ENCODE measurements at places on chromosomes 11 and 22. TPM values are rescaled to one million over a fixed set of nuclear protein-coding genes. Genes with fewer than 3 reads are reported as not detected.

The OR8A1 gene
- polyA plus RNA-seq, result not detected

DNA sequence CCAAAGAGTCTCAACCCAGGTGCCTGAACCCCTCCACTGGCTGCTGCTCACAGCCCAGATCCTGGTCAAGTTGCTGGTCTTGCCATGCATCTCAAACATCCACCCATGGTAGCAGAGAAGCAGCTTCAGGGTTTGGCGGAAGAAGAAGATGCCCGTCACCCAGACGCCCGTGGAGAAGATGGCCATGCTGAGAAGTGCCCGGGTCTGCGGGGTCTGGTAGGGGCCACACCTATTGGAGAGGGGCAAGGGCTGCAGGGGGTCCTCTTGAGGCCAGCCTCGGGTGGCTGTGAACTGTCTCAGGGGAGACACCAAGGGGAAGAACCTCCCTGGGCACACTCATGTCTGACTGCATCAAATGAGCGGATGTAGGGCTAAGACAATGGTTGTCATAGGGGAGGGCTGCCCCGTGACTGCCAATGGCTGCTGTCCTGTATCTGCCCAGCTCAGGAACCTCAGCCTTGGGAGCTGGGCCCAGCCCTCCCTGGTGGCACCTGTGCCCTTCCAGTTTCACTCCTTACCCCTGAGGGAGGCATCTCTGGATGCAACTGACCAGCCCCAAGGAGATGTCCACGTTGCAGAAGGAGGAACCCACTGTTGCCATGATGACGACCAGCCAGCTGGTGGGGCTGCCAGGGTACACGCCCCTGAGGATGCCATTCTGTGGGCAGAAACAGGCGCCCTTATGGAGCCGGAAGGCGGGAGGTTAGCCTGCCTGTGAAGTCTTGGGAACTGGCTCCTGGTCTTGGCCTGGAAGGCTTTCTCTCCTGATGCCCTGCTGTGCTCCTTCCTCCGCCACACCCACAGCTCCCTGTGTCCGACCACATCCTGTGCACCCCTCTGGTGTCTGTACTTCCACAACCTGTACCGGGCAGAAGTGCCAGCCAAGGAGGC lies 1.2 kb downstream of the CPT1B start:
- no peak overlapping the region for H3K4me3 ChIP-seq
- no peak for DNase-seq
- H3K27ac ChIP-seq, result no peak overlapping the region

DNA sequence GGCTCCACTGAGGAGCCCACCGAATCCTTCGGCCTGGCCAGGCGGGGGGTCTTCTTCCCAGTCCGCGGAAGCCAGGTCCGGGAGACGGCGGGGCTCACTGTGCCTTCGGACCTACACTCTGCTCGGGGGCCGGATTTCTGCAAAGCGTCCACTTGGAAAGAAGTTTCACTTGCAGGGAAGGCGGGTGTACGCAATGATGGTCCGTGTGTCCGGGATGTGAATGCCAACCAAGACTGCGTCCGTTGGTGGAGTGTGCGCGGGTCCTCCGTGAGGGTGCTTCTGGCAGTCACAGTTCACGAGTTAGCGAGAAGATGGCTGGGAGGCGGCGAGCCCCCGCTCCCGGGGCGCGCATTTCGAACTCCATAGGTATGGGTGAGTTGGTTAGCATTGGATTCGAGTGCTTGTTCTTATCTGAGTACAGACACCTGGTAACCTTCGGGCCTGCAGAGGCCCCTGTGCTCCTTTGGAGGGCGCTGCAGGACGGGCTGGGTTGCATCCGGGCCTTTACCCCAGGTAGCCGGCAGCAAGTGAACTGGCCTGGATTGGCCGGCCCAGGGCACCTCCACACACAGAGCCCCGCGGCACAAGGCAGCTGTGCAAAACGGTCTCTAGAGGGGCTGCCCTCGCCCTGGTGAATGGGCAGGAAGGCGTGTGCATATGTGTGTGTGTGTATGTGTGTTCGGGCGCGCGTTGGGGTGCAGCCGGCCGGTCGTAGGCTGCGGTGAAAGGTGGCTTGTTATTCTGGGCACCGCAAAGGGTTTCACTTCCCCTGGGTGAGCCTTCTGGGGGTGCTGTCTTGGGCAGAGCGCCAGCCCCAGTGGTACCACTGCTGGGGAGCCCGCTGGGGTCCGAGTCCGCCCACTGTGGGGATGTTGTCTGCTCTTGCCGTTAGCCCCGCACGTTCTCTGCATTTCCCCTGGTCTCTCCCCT lies 13.3 kb upstream of the CYP2R1 start:
- H3K4me1 ChIP-seq, result peaks cover 6% of the 10 kb centered on the region
- no peaks in the 10 kb centered on the region for H3K36me3 ChIP-seq
- no peaks in the 10 kb centered on the region for H3K27me3 ChIP-seq
- H3K4me3 ChIP-seq, result peak overlapping the region; percentile 90
- peak; percentile 70 for DNase-seq
- peak overlapping the region; percentile 29 for H3K27ac ChIP-seq

GRCh38 chr11:134025082-134025429 lies 43.8 kb upstream of the JAM3 start:
- H3K27me3 ChIP-seq, result peaks cover 2% of the 10 kb centered on the region
- H3K4me1 ChIP-seq, result no peaks in the 10 kb centered on the region
- DNase-seq, result no peak
- H3K36me3 ChIP-seq, result no peaks in the 10 kb centered on the region
- no peak overlapping the region for H3K27ac ChIP-seq

- H3K4me1 ChIP-seq, result no peaks in the 10 kb centered on the region
- no peak overlapping the region for H3K27ac ChIP-seq
- no peaks in the 10 kb centered on the region for H3K27me3 ChIP-seq
- no peak for DNase-seq
These were observed 17.4 kb downstream of the RASD2 start for GRCh38 chr22:35558031-35558430.

GRCh38 chr11:65126624-65127274 lies 4.6 kb downstream of the MRPL49 start:
- H3K4me1 ChIP-seq, result peaks cover 14% of the 10 kb centered on the region
- peaks cover 41% of the 10 kb centered on the region for H3K36me3 ChIP-seq
- no peak overlapping the region for H3K27ac ChIP-seq
- H3K4me3 ChIP-seq, result no peak overlapping the region
- DNase-seq, result no peak

DNA sequence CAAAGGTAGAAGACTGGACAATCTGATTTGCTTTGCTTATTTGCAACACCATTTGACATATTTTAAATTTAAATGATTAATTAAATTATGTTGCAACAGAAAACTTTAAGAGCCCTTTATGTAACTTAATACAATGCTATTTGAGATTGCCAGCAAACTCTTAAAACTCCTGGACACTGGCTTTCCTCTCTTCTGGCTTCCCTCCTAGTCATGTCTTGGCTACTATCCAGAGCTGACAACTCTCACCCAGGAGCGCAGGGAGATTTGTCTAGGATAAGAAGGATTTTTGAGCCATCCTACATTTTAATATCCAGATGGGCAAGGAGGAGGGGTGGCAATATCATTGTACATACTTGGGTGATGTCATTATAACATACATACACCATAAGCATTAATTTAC lies 134.3 kb downstream of the ELP4 start:
- no peaks in the 10 kb centered on the region for H3K36me3 ChIP-seq
- DNase-seq, result no peak
- H3K27ac ChIP-seq, result no peak overlapping the region
- peaks cover 1% of the 10 kb centered on the region for H3K4me1 ChIP-seq

- H3K4me1 ChIP-seq, result no peaks in the 10 kb centered on the region
- H3K4me3 ChIP-seq, result no peak overlapping the region
- H3K27ac ChIP-seq, result no peak overlapping the region
- no peak for DNase-seq
These were observed 36.9 kb upstream of the BRSK2 start for GRCh38 chr11:1352696-1353382.

DNA sequence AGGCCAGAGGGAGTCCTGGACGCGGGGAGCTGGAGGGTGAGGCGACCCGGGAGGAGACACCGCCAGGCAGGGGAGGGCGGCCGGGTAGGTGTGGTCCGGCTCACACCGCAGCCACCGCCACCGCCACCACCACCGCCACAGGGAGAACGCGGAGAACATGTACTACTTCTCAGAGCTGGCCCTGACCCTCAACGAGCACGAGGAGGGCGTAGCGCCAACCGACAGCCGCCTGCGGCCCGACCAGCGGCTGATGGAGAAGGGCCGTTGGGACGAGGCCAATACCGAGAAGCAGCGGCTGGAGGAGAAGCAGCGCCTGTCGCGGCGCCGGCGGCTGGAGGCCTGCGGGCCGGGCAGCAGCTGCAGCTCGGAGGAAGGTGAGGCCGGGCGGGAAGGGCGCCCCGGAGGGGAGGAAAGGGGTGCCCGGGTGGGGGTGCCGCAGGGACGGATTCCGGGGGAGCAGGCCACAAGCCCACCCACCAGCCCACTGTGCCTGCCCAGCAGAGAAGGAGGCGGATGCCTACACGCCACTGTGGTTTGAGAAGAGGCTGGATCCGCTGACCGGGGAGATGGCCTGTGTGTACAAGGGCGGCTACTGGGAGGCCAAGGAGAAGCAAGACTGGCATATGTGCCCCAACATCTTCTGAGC lies 62.8 kb downstream of the MORC2 start:
- no peak overlapping the region for H3K27ac ChIP-seq
- no peaks in the 10 kb centered on the region for H3K27me3 ChIP-seq
- H3K4me1 ChIP-seq, result no peaks in the 10 kb centered on the region
- no peak for DNase-seq
- no peak overlapping the region for H3K4me3 ChIP-seq
- H3K36me3 ChIP-seq, result peaks cover 6% of the 10 kb centered on the region

DNA sequence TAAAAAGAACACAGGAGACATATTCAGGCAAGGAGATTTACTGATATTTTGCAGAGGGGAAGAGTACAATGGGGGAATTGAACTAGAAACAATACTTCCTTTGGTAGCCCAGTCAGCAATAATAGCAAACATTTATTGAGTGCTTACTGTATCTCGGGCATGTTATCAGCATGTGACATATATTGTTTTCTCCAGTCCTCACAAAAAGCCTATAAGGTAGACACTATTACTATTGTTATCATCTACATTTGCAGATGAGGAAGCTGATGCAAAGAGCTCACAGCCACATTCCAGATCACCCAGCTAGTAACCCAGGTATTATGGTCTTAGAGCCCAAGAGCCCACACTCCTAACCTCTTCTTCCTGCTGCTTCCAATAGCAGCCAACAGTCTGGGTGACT lies 27.9 kb downstream of the NAV2 start:
- no peak for DNase-seq
- H3K4me3 ChIP-seq, result no peak overlapping the region
- no peaks in the 10 kb centered on the region for H3K36me3 ChIP-seq
- no peaks in the 10 kb centered on the region for H3K27me3 ChIP-seq
- H3K4me1 ChIP-seq, result no peaks in the 10 kb centered on the region

The OPCML gene
- not detected for polyA plus RNA-seq

GRCh38 chr22:37219533-37219932 lies 7.3 kb upstream of the SSTR3 start:
- H3K4me3 ChIP-seq, result no peak overlapping the region
- no peak overlapping the region for H3K27ac ChIP-seq
- H3K36me3 ChIP-seq, result no peaks in the 10 kb centered on the region
- no peak for DNase-seq
- no peaks in the 10 kb centered on the region for H3K27me3 ChIP-seq
- H3K4me1 ChIP-seq, result no peaks in the 10 kb centered on the region

GRCh38 chr11:77442394-77443053 lies 31.4 kb downstream of the PAK1 start:
- H3K4me3 ChIP-seq, result no peak overlapping the region
- H3K27ac ChIP-seq, result no peak overlapping the region
- H3K4me1 ChIP-seq, result no peaks in the 10 kb centered on the region
- H3K36me3 ChIP-seq, result no peaks in the 10 kb centered on the region
- no peaks in the 10 kb centered on the region for H3K27me3 ChIP-seq

DNA sequence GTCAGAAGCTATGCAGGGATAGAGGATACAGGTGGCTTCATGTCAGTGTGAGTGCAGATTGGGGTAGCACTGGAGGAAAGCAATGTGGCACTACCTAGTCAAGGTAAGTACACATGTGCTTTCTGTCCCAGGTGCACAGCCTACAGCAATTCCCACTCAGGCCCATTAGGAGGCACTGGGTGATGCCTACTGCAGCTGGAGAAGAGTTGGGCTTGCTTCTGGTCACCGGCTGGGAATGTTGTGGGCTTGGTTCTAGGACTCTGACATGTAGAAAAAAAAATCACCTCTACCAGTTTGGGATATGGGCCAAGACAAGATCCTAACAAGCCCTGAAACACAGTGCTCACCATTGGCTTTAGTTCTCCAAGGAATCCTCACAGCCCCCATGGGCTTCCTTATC lies 69.7 kb downstream of the TENM4 start:
- H3K4me3 ChIP-seq, result no peak overlapping the region
- H3K27ac ChIP-seq, result no peak overlapping the region
- H3K36me3 ChIP-seq, result no peaks in the 10 kb centered on the region
- H3K27me3 ChIP-seq, result no peaks in the 10 kb centered on the region
- DNase-seq, result no peak

The CD248 gene
- polyA plus RNA-seq, result 0.64 TPM

The OAF gene
- 151 TPM for polyA plus RNA-seq

The MLC1 gene
- not detected for polyA plus RNA-seq

The GGT1 gene
- 117 TPM for polyA plus RNA-seq

The SIDT2 gene
- 11.2 TPM for polyA plus RNA-seq

DNA sequence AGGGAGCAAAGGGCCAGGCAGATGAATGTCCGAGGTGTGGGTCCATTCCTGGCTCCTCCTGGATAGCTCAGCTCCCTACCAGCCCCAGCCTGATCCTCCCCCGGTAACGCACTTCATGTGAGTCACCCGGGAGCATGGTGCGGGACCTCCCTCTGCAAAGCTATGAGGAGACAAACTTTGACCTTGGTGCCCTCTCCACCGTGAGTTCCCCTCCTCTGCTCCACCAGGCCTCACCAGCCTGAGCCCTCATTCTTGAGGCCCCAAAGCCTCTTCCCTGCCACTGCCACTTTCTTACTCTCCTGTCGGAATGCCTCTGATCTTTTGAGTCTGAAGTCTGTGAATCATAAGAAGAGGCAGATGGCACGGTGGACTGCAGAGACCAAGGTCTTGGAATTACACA lies 37.4 kb upstream of the CD82 start:
- no peak overlapping the region for H3K4me3 ChIP-seq
- no peak for DNase-seq
- H3K27me3 ChIP-seq, result no peaks in the 10 kb centered on the region
- H3K4me1 ChIP-seq, result no peaks in the 10 kb centered on the region
- no peaks in the 10 kb centered on the region for H3K36me3 ChIP-seq

DNA sequence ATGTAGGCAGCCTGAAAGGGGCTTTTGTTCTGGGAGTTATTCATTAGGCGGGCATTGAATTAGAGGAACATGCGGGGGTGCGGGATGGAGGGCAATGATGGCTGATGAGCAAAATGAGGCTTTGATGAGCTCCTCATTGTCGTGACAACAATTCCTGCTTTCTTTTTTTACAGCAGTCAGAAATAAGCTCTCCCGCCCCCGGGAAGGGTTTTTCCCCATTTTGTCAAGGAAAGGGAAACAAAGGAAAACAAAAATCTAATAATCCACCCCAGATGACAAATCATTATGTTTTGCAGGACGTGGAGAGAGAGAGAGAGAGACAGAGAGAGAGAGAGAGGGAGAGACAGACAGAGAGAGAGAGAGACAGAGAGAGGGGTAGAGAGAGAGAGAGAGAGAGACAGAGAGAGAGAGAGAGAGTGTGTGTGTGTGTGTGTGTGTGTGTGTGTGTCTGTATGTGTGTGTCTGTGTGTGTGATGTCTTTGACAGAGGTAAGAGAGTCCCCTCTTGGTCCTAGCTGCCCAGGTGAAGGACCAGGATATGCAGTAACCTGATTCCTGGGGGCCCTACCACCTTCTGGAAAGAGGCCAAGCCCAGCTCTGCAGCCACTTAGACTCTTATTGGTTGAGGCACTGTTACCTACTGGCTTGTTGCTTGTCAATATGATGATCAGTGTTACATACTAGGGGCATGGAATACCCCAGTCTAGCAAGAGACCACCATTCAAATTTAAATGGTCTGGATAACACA lies 46.7 kb upstream of the PARVA start:
- no peak overlapping the region for H3K27ac ChIP-seq
- no peaks in the 10 kb centered on the region for H3K27me3 ChIP-seq
- H3K4me3 ChIP-seq, result no peak overlapping the region
- no peaks in the 10 kb centered on the region for H3K4me1 ChIP-seq
- DNase-seq, result no peak
